ENCODE measurements at places on chromosomes 7 and 10. TPM values are rescaled to one million over a fixed set of nuclear protein-coding genes. Genes with fewer than 3 reads are reported as not detected.

DNA sequence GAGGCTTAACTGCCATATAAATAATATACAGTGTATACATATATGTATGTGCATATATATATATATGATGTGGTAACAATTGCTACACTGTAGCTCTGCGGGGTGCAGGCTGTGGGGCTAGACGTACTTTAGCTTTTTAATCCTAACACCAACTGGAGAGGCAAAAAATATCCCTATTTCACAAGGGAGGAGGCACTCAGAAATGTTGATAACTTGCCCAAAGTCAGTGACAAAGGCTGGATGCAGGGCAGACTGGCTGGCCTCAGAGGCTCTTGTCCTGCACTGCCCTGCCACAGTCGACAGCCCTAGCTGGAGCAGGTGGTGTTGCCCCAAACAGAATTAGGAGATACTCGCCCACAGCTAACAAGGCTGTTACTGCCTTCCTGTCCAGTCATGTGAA is 1.5 kb upstream of the RELN start:
- H3K36me3 ChIP-seq, result no peaks in the 10 kb centered on the region
- H3K4me3 ChIP-seq, result no peak overlapping the region
- DNase-seq, result no peak
- no peaks in the 10 kb centered on the region for H3K4me1 ChIP-seq
- no peak overlapping the region for H3K27ac ChIP-seq

DNA sequence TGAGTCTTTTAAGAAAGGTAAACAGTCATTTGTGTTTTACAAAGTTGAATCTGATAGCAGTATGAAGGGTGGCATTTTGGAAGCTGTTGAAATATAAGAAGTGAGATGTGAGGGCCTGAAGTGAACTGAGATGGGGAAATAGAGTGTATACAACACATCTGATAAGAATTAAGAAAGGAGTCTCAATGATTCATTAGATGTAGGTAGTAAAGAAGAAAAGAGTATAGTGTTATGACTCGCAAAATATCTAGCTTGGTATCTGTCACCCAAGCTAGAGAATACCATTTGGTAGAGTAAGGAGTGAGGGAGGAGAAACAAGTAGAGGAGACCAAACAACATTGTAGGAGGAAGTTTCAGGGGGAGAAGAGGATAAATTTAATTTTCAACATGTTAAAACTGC is 5.3 kb downstream of the PTPN12 start:
- no peak overlapping the region for H3K27ac ChIP-seq
- no peaks in the 10 kb centered on the region for H3K27me3 ChIP-seq
- no peaks in the 10 kb centered on the region for H3K36me3 ChIP-seq
- H3K4me1 ChIP-seq, result peaks cover 7% of the 10 kb centered on the region
- H3K4me3 ChIP-seq, result no peak overlapping the region
- no peak for DNase-seq

GRCh38 chr7:37511915-37512314 is 63.3 kb upstream of the ELMO1 start:
- no peak overlapping the region for H3K27ac ChIP-seq
- H3K4me3 ChIP-seq, result no peak overlapping the region
- no peak for DNase-seq
- H3K4me1 ChIP-seq, result peaks cover 6% of the 10 kb centered on the region

The HMX2 gene
- not detected for total RNA-seq

DNA sequence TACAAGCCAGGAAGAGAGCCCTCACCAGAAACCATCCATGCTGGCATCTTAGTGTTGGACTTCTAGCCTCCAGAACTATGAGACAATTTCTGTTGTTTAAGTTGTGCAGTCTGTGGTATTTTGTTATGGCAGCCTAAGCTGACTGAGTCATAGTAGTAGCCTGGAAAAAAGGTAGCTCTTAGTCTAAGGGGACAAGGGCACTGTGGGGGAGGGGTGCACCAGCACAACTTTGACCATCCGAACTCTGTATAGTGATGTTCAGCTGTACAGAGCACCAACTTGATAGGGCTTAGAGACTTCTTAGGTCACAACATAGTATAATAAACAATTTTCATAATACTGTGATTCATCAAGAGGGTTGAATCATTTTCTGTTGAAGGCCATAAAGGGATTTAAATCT is 14.3 kb downstream of the EIF4EBP2 start:
- peaks cover 22% of the 10 kb centered on the region for H3K4me1 ChIP-seq
- no peak overlapping the region for H3K4me3 ChIP-seq
- H3K27ac ChIP-seq, result no peak overlapping the region
- no peak for DNase-seq

DNA sequence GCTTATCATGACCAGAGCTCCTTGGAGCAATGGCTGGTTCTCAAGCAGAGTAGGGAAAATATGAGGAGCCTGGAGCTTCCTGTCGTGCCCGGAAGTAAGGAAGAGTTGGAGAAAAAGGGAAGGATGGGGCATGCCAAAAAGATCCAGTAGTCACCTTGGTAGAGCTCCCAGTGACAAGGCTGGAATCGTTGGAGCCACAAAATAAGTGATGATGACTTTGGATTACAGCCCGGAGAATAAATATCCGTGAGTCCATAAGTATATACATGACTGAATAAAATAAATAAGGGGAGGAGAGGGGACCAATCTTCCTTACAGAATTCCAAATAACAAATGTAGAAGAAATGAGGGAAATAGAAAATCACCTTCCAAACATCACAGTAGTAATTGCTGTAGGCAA is 29.3 kb downstream of the LMTK2 start:
- no peaks in the 10 kb centered on the region for H3K36me3 ChIP-seq
- DNase-seq, result no peak
- H3K4me1 ChIP-seq, result peaks cover 38% of the 10 kb centered on the region
- H3K27ac ChIP-seq, result no peak overlapping the region
- H3K4me3 ChIP-seq, result no peak overlapping the region

GRCh38 chr10:86287110-86287793 is 79.3 kb downstream of the GRID1 start:
- H3K27me3 ChIP-seq, result no peaks in the 10 kb centered on the region
- H3K36me3 ChIP-seq, result no peaks in the 10 kb centered on the region
- no peak overlapping the region for H3K27ac ChIP-seq
- DNase-seq, result no peak

DNA sequence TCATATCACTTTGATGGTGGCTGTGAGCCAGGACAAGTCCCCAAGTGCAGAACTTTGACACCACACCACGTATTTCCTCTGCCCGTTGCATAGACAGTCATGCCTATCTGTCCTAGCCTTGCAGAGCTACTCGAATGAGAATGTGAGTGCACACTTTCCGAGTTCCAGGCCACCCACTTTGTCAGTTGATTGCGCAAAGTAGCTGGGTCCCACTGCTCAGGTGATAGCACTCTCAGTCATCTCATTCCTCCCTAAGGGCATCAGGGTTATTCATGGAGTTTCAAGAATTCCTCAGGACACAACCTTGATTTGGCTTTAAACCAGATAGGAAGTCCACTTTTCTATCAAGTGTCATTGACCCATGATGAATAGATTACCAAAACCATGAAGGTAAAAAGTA is 19.3 kb downstream of the LSM5 start:
- DNase-seq, result no peak
- H3K4me3 ChIP-seq, result no peak overlapping the region
- no peaks in the 10 kb centered on the region for H3K4me1 ChIP-seq
- no peaks in the 10 kb centered on the region for H3K27me3 ChIP-seq
- no peak overlapping the region for H3K27ac ChIP-seq

DNA sequence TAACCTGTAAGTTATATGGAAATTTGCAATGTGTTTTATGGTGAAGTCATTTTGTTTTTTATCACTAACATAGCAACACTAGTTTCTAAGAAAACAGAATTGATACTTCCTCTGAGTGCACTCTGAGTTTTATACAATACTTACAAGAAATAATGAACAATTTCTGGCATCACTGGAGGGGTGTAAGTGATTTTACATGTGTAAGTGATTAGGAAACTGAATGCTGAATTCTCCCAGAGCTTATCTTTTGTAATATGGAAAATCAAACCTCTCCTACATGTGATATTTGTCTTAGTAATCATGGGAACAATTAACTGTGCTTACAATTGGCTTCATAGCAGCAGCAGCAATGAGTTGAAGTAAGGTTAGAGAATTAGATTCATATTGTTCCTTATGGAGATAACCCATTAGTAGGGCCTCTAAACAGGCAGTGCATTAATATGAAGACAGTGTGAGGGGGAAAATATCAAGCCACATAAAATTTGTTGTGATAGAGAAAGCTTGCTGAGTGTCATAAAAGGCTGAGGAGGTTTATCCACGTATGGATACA is 37.4 kb downstream of the SEMA3C start:
- no peak for DNase-seq
- H3K27ac ChIP-seq, result no peak overlapping the region
- H3K36me3 ChIP-seq, result no peaks in the 10 kb centered on the region
- no peaks in the 10 kb centered on the region for H3K4me1 ChIP-seq
- H3K27me3 ChIP-seq, result no peaks in the 10 kb centered on the region

DNA sequence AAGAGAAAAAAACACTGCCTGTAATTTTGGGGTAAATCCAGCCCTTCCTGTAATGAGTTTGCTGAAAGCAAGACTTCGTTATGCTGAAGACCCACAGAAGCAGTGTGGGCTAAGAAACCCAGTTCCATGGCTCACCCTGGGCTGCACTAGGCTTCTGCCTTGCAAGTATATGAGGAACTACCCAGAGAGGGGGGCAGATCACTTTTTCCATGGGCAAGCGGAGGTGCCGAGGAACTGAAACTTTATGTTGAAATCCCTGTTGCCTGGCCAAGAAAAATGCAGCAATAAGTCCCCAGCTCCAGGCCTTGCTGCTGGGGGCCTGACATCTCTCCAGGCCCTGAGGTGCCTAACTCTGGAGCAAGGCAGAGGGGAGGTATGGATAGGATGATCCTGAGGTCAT is 8.5 kb downstream of the RASSF4 start:
- H3K4me1 ChIP-seq, result peaks cover 59% of the 10 kb centered on the region
- peak; percentile 79 for DNase-seq
- H3K4me3 ChIP-seq, result no peak overlapping the region
- H3K27ac ChIP-seq, result no peak overlapping the region

- peaks cover 30% of the 10 kb centered on the region for H3K4me1 ChIP-seq
- H3K36me3 ChIP-seq, result no peaks in the 10 kb centered on the region
- no peaks in the 10 kb centered on the region for H3K27me3 ChIP-seq
- H3K27ac ChIP-seq, result no peak overlapping the region
- no peak for DNase-seq
Measured at GRCh38 chr7:5590596-5591277, 167.1 kb upstream of the TNRC18 start.

The LBX1 gene
- total RNA-seq, result not detected

The LDB3 gene
- total RNA-seq, result 8.3 TPM
